ENCODE measurements at places on chromosomes 1 and 21.
A peak's percentile ranks its signal among the peaks of the same experiment; 100 is the strongest.

- no peak for DNase-seq
Observed at GRCh38 chr1:60662486-60663044, 419.8 kb upstream of the NFIA start.

- DNase-seq, result no peak
Observed at GRCh38 chr1:61184040-61184713, 101.8 kb downstream of the NFIA start.

GRCh38 chr1:225930566-225930965, 6.5 kb upstream of the PYCR2 start:
- DNase-seq, result no peak

GRCh38 chr21:41900401-41900800, 21.3 kb upstream of the PRDM15 start:
- DNase-seq, result no peak

DNA sequence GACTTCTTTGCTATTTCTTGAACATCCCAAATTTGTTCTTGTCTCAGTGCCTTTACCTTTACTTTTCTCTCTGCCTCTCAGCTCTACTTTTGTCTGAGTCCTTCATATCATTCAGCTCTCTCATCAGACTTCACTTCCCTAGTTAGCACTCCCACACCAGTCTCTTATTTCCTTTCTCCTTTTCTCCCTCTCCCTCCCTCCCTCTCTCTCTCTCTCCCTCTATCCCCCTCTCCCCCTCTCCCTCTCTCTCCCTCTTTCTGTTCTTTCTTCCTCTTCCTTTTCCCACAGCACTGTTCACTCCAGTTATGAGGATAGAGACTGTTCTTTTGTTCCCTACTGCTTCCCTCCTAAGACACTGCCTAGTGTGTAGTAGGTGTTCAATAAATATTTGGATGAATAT, 154.9 kb downstream of the MAST2 start:
- DNase-seq, result no peak

DNA sequence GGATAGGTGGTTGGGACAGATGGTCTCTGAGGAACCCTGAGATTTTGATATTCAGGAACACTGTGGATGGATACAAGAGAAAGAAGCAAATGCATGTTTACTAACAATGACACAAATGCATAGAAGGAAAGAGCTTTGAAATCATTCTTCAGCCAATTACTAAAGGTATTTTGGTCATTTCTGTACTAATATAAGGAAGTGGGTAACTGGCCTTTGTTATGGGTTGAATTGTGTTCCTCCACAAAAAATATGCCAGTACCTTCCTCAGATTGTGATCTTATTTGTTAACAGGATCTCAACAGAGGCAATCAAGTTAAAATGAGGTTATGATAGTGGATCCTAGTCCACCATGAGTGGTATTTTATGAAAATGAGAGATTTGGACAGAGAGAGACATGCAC, 68.7 kb upstream of the KCNA3 start:
- no peak for DNase-seq

- DNase-seq, result no peak
Observed at GRCh38 chr1:8701794-8702471, 115.5 kb downstream of the RERE start.

DNA sequence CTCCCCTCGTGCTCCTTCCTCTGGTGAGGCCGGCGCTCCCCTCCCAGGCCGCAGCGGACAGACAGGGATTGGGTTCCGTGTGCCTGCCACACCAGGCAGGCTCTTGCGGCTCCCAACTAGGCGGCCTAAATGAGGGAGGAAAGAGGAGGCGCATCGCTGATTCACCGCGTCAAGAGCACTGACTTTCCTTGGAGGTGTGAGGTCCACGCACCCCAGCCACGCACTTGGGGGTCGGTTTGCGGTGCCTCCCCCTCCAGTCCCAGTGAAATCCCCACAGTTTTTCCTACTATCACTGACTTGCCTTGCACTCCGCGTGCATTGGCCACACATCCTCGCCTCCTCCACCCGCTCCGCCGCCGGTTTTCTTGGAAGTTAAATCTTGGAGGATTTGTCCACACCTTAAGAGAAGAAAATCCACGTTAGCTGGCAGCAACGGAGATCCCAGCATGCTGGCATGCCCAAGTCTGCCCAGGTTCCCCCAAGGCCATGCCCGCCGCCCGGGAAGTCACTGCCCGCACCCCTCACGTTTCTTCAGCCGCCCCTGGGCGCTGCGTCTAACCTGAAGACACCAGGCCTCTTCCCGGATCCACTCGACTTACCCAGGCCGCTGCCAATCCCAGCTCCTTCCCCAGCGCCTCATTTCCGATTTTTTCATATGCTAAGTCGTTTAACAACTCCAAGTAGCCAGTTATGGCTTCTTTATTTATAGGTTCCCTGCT, 1.1 kb upstream of the FOXD3 start:
- peak; percentile 26 for DNase-seq

GRCh38 chr1:82143108-82143833, 342.5 kb downstream of the ADGRL2 start:
- no peak for DNase-seq

DNA sequence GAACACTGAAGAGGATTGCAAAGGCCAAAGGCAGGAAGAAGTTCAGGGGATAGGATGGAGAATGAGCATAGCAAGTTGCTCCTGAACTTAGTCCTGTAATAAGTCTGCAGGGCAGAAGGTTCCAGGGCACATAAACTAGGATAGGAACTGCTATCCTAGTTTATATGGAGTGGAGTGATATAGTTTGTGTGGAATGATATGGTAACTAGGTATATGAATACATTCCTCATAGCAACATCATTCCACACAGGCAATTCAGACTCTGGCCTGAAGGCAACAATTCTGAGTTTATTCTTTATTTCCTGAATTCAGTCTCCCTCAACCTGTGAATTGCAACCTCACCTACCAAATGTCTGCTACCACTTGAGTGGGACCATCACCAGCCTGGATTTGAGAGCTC, 154.9 kb upstream of the GREM2 start:
- DNase-seq, result no peak

- DNase-seq, result no peak
Observed at GRCh38 chr1:64489707-64490106, 19.8 kb downstream of the CACHD1 start.

- no peak for DNase-seq
Observed at GRCh38 chr1:17857996-17858395, 102.9 kb downstream of the ACTL8 start.

DNA sequence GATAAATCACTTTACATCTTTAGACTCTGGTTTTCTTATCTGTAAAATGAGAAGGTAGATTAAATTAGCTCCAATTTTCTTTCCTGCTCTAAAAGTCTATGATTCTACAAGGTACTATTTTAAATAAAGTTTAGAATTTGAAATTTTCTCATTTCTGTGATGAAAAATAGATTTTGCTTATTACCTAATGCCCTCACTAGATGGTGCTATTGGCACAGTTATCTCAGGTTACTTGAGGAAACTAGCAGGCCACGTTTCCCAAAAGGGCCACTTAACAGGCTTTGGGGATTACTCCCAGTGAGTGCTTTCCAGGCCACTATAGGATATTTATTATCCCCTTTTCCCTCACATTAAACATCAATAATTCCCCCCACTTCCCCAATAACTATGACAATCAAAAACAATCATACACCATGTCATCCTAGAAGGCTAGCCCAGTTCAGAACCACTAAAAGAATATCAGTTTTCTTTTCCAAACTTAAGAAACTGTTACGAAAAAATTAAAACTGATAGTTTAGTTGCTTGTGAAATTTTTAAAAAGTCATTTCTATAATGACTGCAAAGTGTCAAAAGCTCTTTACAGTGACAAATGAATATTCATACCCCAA, 30.6 kb downstream of the OMA1 start:
- DNase-seq, result no peak

DNA sequence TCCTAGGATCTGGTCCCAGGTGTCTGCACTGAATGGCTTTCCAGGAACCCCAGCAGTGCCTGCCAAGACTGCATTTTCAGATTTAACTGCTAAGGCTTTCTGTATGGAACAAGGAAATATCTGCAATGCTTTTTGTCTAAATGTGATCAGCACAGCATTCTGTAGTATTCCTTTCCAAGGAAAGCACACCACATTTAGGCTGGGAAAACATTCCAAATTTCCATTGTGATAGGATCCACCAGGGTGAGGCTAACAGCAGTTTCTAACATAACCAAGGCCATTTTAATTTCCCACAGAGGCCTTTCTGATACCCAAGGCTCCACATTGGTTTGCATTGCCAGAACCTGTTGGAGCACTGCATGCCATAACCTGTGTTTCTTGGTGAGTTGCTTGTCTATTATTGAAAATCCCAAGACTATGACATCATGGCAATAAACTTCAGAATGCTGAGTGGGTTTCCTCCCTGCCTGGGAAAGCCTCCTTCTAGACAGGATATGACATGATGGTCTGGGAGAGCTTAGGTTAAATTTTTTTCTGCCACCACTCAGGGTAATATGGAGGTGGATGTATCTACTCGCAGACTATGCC, 23.3 kb upstream of the PTGFRN start:
- no peak for DNase-seq

- peak; percentile 71 for DNase-seq
Observed at GRCh38 chr1:53629101-53629691, 109.8 kb downstream of the GLIS1 start.

DNA sequence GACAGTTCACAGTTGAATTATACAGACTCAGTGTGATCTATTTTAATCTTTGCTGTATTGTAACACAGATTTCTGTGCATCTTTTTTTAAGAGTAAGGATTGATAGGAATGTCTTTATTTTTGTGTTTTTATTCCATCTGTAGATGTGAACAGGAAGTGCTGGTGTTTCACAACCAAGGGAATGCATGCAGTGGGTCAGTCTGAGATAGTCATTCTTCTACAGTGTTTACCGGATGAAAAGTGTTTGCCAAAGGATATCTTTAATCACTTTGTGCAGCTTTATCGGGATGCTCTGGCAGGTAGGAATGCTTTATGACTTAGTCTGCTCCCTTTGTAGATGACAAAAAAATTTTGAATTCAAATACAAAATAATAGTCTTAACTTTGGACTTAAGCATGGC, 84.5 kb downstream of the CC2D1B start:
- no peak for DNase-seq

DNA sequence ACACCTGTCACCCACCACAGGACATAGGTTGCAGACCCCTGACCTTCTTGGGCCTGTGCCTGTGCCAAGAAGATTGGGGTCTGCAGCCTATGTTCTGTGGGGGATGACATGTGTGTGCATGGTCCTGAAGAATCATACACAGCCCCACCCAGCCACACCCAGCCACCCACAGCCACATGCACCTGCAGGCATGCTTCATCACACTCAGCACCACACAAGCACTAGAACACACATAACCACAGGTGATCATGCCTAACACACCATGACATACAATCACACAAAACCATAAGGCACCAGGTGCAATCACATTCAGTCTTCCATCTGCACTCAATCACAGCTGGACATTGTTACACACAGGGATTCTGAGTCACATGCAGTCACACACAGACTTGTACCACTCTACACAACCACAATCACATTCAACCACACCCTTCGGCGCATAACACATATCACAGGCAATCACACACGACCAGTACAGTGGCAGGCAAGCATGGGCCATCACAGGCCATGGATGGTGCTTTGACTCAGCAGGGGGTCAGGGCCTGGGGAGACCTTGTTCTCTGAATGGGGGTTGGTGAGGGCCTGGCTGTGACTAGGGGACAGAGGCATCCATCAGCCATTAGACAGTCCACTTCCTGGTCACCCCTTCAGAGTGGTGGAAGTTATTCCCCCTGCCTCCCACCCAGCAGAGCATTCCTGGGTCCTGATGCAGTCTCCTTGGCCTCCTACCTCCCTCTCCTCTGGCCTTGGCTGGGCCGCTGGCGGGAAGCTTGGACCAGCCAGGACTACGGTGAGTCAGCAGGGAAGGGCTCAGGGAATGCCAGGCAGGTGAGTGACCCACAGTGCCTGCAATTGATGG, 44.3 kb upstream of the EPS8L3 start:
- no peak for DNase-seq
